Muscle of arm (tissue), 14 donors: ENCODE measurements at places on chromosomes 13 and 19. TPM values are rescaled to one million over a fixed set of nuclear protein-coding genes. Genes with fewer than 3 reads are reported as not detected.

VSTM2B gene
- polyA plus RNA-seq = 0.20 TPM

PSG3 gene
- 0.57 TPM for polyA plus RNA-seq

EXOC3L2 gene
- 1.2 TPM for polyA plus RNA-seq

C13orf46 gene
- 0.21 TPM for polyA plus RNA-seq

DPF1 gene
- 3.4 TPM for polyA plus RNA-seq

CD37 gene
- 29.3 TPM for polyA plus RNA-seq

MARK4 gene
- 38.1 TPM for polyA plus RNA-seq

FGF9 gene
- 18.7 TPM for polyA plus RNA-seq

RNF113B gene
- not detected for polyA plus RNA-seq

SARS2 gene
- polyA plus RNA-seq = 27.7 TPM

CLC gene
- polyA plus RNA-seq = 3.5 TPM

TGFBR3L gene
- not detected for polyA plus RNA-seq

ZNF682 gene
- 10.1 TPM for polyA plus RNA-seq

NPAS1 gene
- polyA plus RNA-seq = 2.1 TPM

IFI30 gene
- polyA plus RNA-seq = not detected

FLT3 gene
- not detected for polyA plus RNA-seq

ABCC4 gene
- 2.5 TPM for polyA plus RNA-seq

ZFP28 gene
- 11.1 TPM for polyA plus RNA-seq

IRS2 gene
- 2.5 TPM for polyA plus RNA-seq

PDE4C gene
- 3.2 TPM for polyA plus RNA-seq

GNA15 gene
- polyA plus RNA-seq = 1.4 TPM

KLK4 gene
- not detected for polyA plus RNA-seq
